ENCODE measurements at places on chromosomes 5 and 9.

DNA sequence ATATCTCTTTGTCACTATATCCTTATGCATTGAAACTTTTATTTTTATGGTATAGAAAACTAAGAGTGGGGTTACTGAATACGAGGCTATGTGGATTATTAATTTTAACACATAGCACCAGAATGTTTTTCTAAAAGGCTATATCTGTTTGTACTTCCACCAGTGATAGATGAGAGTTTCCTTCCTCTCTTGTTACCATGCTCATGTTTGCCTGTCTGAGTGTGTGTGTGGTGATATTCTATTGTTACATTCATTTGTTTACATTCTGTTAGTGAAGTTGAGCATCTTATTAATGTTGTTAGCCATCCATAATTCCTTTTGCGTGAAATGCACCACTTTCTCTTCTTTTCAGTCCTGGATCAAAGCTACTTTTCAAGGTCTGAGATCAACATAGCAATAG is 54.1 kb upstream of the ALDH1A1 start:
- DNase-seq: no peak

GRCh38 chr5:62093976-62094375 is 212.0 kb upstream of the KIF2A start:
- no peak for DNase-seq

- DNase-seq: no peak
These were observed 208.1 kb downstream of the TLE4 start for GRCh38 chr9:79779901-79780300.

GRCh38 chr5:102649731-102650130 is 105.4 kb upstream of the PAM start:
- no peak for DNase-seq

- DNase-seq: no peak
These were observed 31.2 kb upstream of the RAD23B start for GRCh38 chr9:107251756-107252322.

DNA sequence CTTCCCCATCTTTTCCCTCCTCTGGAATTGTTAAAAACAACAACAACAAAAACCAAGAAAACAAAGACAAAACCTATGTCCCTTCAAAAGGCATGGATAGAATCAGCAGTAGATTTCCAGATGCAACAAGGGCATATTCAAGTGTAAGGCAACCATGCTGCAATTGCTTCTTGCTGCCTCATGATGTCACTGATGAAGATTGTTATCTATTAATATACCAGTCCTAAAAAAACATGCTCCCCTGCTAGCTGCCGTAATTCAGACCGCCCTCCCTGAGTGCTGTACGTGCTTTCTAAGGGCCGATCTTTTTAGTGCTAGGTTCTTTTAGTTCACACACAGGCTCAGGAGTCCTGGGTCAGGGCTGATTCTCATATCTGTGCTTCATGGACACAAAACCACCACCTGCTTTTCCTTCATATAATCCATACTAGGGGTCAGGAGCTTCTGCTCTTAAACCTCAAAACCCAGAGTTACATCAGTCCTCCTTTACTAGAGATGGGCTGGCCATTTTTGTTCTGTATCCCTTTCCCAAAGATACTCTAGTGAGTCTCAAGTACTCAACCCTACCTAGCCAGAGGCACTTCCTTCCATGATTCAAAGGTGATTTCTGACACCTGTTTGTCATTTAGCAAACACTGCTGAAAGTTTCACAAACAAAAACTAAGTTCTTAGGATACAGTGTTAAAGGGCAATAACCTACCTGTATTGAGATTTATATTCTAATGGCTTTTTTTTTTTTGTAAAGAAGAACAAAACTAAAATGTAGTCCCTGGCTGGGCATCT is 82.1 kb downstream of the GIN1 start:
- no peak for DNase-seq

DNA sequence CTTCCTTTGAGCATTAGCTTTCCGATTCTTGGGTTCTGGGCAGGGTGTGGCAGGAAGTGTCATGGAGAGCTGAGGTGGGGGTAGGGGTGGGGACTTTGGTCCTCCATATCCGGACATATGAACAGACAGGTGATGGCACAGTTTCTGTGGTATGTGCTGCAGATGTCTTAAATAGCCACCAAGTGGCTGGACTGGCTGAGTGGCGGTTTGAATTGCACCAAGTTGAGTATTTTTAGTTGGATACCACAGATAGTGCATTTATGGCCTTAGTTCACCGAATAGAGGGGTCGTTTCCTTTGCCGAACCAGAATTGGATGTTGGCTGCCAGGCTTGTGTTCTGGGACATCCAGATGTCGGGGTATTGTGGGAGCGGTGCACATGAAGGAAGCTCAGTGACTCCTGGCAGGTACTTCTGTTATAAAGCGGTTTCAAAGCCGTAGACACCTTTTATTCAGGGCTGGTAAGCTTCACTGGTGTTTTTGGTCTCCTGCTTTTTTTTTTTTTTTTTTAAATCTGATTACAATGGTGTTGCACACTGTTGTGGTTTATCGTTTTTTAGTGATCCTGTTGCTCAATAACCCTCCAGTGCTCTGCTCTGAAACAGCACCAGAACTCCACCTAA is 15.1 kb upstream of the TNFAIP8 start:
- peak; percentile 51 for DNase-seq

DNA sequence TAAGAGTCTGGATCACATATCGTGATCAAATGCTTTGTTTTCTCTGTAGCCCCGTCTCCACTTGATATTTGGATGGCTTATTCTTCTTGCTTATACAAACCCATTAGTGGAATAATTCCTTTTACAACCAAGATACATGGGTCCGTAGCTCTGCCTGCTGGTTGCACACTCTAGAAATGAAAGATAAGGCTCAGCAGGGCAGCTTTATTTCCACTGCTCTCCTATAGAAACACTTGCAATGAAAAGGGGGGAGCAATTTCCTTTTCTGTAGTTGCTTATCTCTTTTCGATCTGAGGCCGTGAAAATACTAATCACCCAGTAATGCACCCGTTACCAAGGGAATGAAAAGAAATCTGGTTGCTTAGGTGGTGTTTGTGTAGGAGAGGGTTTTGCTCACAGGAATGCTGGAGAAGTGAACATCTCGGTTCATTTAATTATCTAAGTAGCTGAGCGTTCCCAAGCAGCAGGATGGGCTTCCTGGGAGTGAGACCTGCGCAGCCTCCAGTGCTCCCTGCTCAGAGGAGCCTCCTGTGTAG is 131.7 kb downstream of the ADAMTS16 start:
- DNase-seq: no peak

- no peak for DNase-seq
These were observed 7.5 kb downstream of the SLC6A19 start for GRCh38 chr5:1208743-1209488.

- DNase-seq: no peak
These were observed 63.1 kb downstream of the PPARGC1B start for GRCh38 chr5:149793256-149793550.

DNA sequence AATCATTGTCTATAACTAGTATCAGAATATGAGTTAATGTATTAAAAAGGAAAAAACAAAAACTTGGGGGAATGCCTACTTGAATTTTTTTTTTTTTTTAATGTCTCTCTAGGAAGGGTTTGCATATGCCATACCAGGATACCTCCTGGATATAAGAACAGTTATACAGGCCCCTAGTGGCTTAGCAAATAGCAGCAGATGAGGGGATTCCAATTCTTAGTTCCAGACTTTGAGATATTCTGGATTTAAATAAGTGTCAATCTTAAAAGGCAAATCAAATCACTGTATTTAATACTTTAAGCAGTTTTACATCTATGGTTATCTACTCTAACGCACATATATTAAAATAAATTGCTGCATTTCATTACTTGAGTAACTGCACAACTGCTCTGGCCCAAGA is 1055.5 kb upstream of the DMAC1 start:
- DNase-seq: no peak

DNA sequence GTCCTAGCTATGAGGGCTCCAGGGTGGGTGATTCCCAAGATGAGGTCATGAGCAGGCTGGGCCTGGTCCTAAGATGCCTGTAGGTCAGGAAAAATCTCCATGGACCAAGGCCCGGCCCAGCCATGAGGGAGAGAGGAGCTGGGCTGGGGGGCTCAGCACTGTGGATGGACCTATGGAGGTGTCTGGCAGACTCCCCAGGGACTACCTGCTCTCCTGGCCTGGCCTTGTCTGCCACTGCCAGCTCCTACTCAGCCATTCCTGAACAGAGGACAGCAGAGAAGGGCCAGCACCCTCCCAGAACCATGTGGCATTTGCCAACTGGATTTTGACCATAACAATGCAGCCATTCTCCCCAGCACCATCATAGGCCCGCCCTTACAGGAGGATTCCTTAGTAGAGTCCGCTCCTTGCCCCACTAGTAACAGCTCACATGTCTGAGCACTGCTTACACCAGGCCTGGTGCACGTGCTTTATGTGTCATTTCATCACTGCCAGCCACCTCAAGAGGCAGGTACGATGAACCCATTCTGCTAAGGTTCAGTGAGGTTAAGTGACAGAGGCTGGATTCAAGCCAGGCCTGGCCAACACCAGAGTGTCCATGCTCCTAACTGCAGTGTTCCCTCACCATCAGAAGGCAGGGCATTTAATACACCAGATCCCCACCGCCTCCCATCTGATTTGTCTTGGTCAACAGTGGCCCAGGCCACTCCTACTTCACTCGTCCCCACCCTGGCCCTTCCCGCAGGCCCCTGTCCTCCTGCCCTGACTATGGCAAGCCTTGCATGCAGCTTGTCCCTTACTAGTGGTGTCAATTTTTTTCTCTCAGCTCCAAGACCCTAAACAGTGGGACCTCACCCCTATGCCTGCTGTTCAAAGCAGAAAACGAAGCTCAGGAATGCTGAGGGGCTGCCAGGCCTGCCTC is 669 bp downstream of the IL13 start:
- no peak for DNase-seq

GRCh38 chr9:33686942-33687341 is 108.4 kb upstream of the PRSS3 start:
- DNase-seq: no peak

DNA sequence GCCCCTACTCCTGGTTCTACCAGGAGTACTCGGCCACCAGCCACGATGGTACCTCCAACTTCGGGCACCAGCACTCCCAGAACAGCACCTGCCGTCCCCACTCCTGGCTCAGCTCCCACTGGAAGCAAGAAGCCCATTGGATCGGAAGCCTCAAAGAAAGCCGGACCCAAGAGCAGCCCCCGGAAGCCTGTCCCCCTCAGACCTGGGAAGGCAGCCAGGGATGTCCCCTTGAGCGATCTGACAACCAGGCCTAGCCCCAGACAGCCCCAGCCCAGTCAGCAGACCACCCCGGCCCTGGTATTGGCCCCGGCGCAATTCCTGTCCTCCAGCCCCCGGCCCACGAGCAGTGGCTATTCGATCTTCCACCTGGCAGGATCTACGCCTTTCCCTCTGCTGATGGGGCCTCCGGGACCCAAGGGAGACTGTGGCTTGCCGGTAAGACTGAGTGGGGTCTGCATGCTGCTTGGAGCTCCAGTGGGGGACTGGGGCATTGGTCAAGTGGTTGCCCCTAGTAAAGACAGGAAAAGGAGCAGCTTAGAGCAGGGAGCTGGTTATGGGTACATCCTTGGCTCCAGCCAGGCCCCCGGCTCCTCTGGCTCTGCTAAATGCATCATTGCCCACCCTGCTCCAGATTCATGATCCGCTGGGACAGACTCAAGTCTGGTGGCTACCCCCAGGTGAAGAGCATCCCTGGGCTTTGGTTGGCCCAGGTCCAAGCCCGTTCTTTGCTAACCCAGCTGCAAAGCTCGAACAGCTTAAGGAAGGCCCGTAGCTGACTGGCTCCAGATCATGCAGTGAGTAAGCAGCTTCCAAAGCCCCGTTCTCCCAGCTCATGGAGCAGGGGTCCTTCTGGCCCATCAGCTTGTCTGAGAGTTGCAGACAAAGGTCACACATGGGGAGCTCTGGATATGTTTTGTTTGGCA is 14.0 kb downstream of the COL27A1 start:
- DNase-seq: no peak

DNA sequence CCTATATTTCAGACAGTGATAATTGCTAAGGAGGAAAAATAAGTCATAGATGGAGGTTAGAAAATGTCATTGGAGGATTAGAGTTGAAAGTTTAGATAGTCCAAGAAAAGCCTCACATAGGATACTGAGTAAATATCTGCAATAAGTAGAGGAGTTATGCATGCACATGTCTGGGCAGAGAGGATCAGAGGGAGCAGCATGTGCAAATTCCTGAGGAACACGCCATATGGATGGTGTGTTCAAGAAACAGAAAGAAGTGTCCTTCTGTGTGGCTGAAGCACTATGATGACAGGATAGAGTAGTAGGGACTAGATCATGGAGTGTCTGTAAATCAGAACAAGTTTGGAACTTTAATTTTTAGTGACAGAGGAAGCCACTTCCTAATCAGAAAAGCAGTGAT is 52.2 kb downstream of the SGCD start:
- DNase-seq: no peak

DNA sequence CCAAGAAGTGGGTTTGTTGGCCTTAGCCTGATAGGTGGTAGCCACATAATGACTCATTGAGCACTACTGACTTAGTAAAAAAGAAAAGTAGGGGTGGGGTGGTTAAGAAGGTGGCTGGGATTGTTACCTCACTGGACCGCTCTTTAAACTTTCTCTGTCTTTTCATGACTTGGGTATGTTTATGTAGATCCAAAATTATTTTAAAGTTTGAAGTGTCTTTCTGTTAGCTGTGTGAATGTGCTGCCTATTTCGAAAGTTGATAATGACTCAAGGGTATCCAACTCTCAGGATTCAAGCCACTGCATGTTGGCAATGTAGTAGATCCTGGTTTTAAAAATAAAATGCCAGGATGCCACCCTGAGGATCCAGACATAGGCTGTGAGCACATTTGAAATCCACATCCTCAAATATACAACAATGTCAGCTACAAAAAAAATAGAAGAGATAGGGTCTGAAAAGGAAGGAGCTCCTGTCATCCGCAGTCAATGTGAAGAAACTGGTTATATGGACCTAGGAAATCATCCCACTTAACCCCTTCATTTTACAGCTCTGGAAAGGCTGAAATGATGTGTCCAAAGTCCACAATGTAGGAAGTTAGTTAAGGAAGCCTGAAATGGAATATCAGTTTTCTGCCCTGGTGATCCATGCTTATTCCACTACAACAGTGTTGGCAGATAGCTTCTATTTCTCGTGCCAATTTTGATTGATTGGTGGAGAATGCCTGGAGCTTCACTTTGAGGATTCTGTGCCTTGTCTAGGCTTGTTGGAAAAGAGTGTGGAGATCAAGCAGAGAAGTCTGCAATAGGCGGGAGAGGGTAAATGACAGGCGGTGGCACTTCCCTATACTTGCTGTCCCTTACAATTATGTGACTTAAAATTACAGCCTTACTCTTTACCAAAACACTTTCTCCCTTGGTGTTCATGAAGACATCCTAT is 23.4 kb downstream of the ZNF462 start:
- no peak for DNase-seq

GRCh38 chr5:88836195-88836838 is 46.7 kb downstream of the MEF2C start:
- no peak for DNase-seq

DNA sequence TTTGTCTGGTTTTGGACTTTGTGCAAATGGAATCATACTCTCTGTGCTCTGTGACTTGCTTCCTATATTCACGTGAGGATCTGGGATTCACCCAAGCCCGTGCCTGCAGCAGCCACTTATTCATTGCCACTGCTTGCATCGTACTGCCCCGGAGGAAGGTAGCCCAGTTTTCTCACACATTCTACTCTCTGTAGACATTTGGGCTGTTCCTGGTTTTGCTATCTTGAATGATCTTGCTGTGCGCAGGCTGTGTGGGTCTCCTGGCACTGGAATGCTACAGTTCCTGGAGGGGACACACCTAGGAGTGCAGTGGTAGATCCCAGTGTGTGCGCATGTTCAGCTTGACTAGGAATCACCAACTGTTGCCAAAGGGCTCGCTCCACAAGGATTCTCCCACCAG is 99.2 kb upstream of the BOD1 start:
- no peak for DNase-seq

All from effector memory CD4-positive, alpha-beta T cell (primary cell).